ENCODE measurements at places on chromosomes 6 and 20.

GRCh38 chr6:139016337-139017213 lies 12.0 kb upstream of the ABRACL start:
- no peak for DNase-seq

DNA sequence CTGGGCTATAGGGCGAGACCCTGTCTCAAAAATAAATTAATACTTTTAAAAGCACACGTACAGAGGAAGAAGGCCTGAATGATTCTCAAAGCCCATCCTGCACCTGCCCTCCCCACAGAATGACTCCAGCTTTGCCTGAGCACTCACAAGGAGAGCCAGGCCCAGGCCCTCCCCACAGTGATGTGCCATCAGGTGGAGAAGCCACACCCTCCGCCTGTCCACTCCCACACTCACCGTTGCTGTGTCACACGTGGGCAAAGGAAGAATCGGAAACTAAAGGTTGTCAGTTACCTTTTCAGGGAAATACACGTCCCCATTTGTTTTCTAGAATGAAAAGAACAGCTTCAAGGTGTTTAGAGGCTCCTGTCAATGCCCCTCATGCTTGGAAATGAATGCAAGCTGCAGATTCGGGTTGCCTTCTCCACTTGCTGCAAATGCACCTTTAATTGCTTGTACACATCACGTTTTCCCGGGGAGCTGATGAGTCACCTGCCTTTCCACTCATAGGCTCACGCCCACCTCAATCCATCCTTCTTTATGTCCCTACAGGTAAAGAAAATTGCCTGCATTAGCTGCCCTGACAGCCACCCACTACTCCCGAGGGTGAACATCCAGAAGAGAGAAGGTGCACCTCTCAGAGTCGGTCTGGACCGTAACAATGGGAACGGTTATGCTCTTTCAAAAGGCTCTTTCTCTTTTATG lies 45.5 kb upstream of the AFDN start:
- DNase-seq, result no peak

GRCh38 chr6:2114100-2114499 lies 131.3 kb downstream of the GMDS start:
- DNase-seq, result no peak

- DNase-seq, result no peak
Observed at GRCh38 chr6:17331238-17331637, 50.1 kb downstream of the RBM24 start.

GRCh38 chr6:90413396-90413795 lies 116.8 kb upstream of the BACH2 start:
- DNase-seq, result no peak

GRCh38 chr6:134574491-134574890 lies 256.6 kb upstream of the SGK1 start:
- DNase-seq, result no peak

GRCh38 chr6:44446626-44447300 lies 59.3 kb downstream of the CDC5L start:
- DNase-seq, result no peak

DNA sequence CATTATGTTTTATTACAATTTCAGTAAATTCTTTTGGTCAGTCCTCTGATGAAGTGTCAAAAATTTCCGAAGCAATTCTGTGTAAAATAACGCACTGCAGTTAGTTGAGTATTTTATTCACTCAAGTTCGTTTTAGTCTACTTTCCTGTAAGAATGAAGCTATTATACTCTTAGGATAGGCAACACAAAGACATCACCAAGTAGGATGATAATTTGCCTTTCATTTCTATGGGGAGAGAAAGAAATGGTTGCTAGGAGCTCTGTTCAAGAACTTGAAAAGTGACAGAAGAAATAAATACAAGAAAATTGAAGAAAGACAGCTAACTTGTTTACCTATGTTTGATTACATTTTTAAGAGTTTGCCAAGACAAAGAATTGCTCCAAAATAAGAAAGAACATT lies 290.4 kb downstream of the EYS start:
- no peak for DNase-seq

- DNase-seq, result no peak
Observed at GRCh38 chr6:72950114-72950860, 275.0 kb downstream of the KHDC1L start.

GRCh38 chr6:37381579-37381978 lies 27.8 kb downstream of the RNF8 start:
- no peak for DNase-seq

DNA sequence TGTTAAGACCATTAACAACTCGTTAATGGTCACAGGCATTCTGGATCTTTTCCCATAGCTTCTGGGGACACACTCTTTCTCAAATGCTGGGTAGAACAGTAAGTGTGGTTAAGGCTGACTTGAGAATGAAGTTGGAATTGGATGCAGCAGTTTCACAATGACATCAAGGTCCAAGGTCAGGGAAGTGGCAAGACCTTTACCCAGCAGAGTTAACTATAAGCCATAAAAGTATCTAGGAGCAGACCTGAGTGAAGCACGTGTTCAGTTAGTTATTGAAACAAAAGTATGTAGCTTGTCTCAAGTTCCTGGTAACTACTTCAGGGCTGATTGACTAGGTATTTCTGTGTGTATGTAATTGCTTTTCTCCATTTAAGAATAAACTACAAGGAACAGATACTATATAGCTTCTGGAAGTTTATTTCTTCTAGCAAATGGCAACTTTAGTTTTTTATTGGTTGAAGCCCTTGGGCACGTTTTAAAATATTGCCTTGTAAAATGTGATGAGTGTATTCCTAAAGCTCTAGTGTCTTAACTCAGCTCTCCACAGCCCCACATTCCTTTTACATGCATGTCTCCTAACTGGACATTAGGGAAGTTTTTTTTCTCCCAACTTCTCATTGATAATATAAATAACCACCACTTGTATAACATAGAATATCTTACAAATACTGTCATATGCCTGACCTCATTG lies 479.0 kb upstream of the CITED2 start:
- no peak for DNase-seq

- DNase-seq, result no peak
Observed at GRCh38 chr6:11724286-11724685, 54.3 kb downstream of the ADTRP start.

- no peak for DNase-seq
Observed at GRCh38 chr6:153140299-153140698, 9.2 kb upstream of the RGS17 start.

DNA sequence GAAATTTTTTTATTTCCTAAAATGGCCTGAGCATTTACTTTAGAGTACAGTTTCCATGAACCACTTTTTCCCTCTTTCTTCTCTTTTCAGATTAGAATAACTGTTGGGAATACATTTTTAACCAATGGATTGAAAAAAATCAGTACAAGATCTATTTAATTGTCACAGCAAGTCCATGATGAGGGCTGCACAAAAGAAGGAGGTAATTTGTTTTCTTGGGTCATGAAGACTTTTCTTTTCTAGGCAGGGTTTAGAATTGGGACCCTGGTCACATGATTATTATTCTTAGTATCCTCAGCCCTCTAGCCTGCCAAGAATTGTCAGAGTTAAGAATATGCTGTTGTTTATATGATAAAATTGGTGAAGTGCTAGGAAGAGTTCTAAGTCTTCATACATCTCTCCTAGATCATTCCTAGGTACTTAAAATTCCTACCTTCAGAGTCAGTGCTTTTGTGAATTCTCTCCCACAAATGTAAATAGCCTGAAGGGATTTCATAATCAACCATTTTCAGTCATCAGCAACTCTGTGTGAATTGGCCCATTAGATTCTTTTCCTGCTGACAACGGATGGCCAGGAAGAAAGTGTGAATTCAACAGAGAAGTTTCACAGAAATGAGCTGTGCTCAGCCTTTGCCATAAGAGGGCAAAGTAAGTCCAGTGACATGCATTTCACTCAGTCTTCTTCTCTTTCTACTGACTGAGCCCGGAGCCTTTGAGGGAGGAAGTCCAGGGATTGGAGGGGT lies 32.4 kb upstream of the TPBG start:
- DNase-seq, result no peak

GRCh38 chr6:150072201-150072600 lies 3.3 kb upstream of the ULBP3 start:
- DNase-seq, result no peak

DNA sequence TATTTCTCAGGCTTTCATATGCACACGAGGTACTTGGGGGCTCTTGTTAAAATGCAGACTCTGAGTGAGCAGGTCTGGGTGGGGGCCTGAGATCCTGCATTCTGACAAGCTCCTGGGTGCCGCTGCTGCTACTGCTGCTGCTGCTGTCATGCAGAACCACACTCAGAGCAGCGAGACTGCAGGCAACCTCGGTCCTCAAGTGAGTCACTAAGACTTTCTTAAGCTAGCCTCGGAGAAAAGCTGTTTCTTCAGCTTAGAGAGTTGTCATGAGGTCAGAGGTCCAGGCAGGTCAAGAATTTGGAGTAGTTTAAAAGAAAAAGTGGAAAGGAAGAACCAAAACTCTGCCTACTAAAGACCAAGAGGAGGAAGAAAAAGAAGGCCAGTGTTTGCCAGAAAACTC lies 92.9 kb downstream of the SPTLC3 start:
- no peak for DNase-seq

- DNase-seq, result no peak
Observed at GRCh38 chr6:4396044-4396443, 260.7 kb upstream of the ECI2 start.

DNA sequence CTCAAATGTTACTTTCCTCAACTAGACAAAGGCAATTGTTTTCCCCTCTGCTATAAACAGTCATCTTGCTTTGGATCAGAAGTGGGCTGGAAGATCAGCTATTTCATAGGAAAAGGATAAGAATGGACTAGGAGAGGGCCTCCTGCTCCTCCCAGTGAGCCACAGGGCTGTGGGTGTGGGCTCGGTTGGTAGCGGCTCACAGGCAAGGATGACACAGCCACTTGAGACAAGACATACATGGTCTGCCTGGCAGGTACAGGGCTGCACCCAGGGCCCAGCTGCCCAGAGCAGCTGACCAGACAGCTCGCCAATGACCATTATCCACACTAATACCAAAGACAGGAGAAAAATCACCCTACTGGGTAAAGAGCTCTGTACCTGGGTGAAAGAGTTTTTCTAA lies 9.0 kb upstream of the SLA2 start:
- DNase-seq, result no peak

DNA sequence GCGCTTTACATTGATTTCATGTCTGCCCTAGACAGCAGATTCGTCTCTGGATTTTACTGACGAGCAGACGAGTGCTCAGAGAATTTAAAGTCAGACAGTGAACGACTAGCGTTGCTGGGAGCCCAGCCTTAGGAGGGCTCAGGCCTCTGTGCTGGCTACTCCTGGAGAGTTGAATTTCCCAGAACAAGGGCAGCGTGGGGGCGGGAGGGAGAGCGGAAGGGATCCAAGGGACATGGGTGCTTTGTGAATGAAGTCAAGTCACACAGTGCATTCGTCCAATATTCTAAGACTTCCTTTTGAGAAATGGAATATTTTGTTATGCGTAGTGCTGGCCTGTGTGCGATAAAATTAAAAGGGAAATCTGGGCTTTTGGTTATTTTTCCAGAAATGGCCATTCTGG lies 126.5 kb downstream of the MYLK4 start:
- DNase-seq, result no peak

- DNase-seq, result no peak
Observed at GRCh38 chr6:32216998-32217397, 6.9 kb downstream of the NOTCH4 start.

DNA sequence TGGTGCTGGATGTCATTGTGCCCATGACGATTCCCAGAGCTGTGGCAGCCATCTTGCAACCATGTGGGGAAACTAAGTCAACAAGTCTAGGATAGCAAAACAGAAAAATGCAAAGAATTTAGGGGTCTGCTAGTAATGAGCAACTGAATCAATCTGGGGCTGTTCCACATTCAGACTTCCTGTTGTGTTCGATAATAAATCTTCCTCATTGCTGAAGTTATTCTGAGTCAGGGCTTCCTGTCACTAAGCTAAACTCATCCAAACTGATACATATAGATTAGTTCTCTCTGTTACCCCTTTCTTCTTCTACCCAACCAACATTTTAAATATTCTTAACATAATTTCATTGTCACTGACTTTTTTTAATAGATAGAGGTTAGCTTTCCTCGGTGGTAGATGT lies 205.9 kb downstream of the HACE1 start:
- DNase-seq, result no peak

DNA sequence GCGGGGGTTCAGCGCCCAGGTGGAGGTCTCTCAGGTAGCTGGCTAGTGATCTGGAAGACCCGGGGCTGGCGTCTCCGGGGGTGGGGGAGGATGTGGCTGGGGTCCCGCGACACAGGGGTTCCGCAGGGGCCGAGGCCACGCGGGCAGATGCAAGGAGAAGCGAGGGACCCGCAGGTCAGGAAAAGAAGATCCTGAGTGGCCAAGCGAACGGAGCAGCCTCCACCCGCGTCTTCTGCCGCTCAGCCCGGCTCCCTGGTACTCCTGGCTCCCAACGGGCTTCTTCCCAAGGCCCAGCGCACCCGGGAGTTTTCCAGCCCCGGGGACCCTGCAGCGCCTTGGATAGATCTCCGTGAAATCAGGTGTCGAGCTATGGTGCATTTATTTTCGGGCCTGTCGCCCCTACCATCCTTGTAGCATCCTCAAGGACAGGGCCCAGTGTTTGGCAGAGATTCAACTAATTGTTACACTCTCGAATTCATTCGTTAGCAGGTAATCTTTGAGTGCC lies 682 bp upstream of the CHD6 start:
- no peak for DNase-seq

DNA sequence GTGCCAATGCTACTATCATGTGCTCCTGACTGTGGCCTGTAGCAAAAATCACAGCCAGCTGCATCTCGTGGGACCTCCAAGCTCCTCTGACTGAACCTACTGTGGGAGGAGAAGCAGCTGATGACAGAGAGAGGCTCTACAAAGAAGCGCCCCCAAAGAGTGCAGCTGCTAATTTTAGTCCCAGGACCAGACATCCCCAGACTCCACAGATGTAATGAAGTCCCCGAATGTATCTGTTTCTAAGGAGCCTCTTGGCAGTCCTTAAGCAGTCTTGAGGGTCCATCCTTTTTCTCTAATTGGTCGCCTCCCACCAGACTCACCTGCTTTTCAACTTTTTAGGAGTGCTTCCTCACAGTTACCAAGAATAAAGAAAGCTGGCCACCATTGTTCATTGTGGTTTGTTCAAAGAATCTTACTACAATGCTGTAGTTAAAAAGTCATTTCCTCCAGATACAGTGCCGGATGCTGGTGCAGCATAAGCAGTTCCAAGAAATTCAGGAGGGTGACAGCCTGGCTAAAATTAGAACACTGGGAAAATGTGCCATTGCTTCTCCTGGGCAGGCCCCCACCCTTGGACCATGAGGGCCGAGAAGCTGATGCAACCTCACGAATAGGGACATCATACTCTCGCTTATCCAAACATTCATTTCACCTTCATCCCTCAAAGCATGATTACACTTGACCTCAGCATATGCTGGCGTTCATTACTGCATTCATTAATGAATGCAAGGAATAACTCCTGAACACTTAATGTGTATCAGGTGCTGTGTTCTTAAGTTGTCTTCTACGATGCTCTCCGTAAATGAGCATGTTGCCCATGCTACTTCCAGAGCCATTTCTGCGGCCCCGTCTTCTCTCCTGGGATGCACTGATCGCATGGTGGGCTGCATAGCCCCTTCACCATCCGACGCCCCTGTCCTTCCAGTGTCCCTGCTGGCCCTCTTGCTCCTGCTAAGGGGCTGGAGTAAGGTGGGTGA lies 66.4 kb downstream of the LY86 start:
- DNase-seq, result no peak

GRCh38 chr20:38499366-38499765 lies 26.7 kb downstream of the RALGAPB start:
- DNase-seq, result no peak
